T-helper 9 cell (primary cell): ENCODE measurements at places on chromosomes 16 and 17.

DNA sequence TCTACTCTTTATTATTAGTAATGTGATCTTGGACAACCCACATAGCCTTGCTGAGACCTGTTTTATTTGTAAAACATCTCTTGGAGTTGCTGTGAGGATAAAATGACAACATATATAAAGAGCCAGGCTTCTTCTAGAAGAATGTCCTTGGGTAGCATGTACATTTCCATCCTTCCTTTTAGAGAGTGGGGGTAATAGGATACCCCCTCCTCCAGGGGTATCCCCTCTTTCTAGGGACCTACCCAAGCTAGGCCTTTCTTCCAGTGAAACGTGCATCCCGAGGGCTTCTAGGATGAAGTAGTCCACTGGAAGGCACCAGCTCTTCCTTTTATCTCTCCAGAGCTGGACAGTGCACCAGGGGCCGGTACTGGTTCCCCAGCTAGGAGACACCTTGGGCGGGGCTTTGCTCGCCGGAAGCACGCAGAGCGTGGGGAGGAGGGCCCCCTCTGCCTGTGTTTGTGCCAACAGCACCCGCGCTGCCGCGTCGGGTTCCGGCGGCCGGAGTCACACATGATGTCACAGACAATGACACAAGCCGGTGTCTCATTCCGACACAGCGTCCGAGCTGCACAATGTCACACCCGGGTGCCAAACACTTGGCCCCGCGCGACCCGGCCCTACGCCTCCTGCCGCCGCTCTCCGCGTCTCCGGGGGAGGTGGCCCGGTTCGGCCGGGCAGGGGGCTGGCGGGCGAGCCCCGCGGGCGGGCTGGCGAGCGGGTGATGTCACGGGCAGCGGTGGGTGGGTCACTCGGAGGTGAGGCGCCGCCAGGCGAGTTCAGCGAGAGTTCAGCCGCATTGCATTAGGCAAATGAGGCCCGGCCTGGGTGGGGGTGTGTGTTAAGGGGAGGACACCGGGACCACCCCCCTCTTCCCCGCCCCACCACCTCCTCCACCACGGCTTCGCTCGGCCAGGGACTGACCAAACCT lies 23.4 kb downstream of the GJD3 start:
- peak; percentile 82 for DNase-seq

DNA sequence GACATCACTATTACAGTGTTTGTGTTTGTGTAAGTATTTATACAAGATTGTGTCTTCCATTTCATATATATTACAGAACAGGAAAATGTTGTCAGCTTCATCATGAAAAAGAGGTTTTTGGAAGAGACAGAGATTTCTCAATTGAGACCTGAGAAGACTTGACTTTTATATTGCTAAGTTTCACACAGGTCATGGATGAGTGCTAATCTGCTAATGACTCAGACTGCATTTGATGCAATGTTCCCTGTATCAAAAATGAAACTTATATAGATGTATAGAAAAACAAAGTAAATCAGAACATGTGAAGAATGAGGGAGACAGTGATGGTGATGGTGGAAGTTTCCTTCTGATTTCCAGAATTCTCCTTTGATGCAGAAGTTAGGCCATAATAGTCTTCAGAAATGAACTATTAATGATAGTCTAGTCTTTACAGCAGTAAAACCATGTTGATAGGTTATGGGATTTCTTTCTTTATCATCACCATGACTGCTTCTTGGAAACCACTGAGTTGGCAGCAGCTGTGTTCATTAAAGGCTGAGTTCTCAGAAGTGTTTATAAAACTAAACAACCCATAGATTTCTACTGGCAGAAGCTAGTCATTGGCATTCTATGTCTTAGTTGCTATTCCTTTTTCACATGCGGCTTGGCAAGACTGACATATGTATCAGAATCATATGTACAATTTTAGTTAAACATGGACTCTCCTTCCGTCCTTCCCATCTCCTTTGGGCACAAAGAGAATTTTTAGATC lies 56.1 kb downstream of the PCTP start:
- no peak for DNase-seq

GRCh38 chr16:52568983-52569690 lies 22.2 kb upstream of the TOX3 start:
- DNase-seq: no peak

GRCh38 chr17:48494335-48494734 lies 36.5 kb downstream of the HOXB1 start:
- DNase-seq: no peak

DNA sequence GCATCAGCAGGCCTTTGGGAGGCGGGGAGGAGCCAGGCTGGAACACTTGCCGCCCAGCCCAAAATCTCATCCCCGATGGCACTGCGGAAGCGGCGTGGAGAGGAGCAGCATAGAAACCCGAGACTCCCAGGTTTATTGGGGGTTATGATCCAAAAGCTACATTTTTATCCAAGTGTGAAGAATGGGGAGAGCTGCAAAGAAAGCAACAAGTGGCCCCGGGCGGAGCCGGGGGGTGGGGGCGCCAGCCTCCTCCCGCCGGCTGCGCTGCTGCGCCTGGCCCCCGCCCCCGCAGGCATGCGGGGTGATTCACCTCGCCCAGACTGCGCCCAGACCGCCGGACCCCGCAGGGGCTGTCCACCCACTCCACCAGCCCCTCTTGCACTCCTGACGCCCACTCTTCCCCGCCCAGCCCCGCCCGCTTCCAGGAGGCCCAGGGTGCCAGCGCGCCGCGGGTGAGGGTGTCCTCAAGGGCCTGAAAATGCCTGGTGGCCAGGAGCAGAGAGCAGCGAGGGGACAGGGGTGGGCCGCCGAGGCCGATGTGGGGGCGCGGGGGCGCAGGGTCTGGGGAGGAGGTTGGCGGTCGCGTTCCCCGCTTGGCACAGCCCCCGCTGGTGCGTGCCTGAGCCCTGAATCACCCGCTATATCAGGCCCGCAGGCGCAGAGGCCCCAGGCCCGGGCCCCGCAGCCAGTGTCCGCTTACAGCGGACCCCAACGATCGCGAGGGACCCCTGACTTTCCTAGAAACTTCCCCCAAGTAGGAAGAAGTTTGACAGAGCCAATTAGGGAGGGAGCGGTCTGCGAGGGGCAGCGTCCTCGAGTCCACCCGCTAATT lies 1.3 kb downstream of the CAVIN1 start:
- no peak for DNase-seq

- no peak for DNase-seq
Observed at GRCh38 chr16:1818873-1819525, 7.6 kb downstream of the HAGH start.

GRCh38 chr17:72600934-72601333 lies 480.1 kb downstream of the SOX9 start:
- no peak for DNase-seq

DNA sequence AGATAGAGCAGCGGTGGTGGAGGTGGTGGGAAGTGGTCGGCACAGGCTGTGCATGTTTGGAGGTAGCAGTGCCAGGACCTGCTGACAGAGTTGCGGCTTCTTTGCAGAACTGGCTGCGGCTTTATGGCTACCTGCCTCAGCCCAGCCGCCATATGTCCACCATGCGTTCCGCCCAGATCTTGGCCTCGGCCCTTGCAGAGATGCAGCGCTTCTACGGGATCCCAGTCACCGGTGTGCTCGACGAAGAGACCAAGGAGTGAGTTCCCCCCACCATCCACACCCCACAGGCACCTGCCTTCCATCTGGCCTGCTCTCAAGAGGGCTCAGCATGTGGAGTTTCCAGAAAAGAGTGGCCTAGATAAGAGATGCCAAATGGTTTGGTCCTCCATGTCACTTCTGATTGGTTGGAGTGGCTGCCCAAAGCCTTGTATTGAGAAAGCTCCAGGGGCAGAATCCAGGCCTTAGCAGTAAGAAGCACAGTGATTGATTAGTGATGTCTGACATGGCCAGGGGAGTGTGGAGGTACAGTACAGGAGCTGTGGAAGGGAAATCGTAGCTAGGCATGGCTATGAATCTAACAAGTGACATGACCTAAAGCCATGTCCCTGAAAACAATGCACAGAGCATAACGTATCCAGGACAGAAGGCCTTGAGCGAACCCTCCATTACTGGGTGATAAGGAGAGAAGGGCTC lies 12.0 kb downstream of the MMP15 start:
- DNase-seq: no peak

GRCh38 chr17:78665952-78666920 lies 89.0 kb upstream of the DNAH17 start:
- DNase-seq: peak; percentile 50

DNA sequence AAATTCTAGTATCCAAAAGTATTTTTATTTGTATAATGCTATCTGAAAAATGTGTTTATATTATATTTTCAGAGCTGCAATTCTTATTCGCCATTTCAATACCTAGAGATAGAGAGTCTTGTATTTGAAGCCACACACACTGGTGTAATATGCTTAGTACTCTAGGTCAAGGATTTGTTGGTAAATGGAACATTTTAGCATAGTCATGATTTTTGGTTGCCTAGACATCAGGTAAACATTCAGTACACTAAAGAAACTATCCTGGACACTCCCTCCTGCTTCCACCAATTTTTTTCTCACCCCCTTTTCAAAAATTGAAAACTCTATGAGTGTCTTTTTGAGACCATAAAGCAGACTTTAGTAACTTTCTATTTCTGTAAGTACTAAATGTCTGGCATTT lies 20.8 kb downstream of the ABHD15 start:
- DNase-seq: no peak

DNA sequence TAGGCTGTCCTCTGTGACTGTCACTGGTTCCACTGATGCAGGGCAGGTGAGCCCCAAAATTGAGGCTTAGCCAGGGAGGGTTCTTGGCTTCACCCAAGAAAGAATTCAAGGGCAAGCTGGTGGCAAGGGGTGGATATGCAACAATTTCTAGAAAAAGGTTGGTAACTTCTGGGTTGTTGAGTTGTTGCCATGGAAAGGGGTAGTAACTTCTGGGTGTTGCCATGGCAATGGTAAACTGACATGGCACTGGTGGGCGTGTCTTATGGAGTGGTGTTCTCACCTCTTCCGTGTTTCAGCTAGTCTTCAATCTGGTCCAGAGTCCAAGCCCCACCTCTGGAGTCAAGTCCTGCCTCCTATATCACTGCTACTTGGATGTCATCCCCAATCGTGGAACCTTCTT lies 9.5 kb upstream of the GUCY2D start:
- no peak for DNase-seq

DNA sequence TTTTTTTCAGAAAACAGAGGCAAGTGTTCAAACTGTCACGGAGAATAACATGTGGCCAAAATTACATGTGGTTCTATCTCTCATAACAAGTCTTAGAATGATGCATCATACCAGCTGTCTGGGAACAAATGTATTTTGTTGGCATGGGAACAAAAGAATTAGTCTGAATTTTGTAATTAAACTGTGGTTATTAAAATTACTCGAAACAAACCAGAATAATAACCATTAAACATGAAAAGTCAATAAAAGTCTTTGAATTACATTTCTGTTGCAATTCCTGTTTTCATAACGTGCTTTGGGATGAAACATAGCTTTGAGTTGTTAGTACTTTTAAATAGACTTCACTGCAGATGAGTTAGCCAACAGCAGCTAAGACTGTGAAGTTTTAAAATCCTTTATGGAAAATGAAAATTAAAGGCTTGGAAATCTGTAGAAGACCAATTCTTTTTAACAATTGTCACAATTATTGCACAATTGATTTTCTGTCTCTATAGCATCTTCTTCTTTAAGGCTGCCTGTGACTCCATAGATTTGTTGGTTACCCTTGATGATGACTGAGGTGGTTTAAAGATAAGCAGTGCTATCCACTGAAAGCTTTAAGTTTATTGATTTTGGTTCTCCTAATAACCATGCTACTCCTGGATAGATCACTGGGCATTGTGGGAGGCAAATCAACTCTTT lies 117.9 kb upstream of the AXIN2 start:
- DNase-seq: no peak

DNA sequence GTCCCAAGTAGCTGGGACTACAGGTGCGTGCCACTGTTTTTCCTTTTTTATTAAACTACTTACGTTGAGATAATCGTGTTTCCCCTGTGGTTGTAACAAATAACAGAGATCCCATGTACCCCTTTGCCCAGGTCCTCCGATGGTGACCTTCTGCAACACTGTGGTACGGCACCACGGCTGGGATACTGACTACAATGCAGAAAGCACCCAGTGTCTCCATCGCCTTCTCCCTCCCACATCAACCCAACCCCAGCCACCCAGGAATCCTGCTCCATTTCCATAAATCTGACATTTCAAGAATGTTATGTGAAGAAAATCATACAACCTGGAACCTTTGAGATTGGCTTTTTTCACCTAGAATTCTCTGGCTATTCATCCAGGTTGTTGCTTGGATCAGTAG lies 22.1 kb downstream of the MPRIP start:
- no peak for DNase-seq

- no peak for DNase-seq
Observed at GRCh38 chr17:44940768-44941167, 6.8 kb downstream of the KIF18B start.

DNA sequence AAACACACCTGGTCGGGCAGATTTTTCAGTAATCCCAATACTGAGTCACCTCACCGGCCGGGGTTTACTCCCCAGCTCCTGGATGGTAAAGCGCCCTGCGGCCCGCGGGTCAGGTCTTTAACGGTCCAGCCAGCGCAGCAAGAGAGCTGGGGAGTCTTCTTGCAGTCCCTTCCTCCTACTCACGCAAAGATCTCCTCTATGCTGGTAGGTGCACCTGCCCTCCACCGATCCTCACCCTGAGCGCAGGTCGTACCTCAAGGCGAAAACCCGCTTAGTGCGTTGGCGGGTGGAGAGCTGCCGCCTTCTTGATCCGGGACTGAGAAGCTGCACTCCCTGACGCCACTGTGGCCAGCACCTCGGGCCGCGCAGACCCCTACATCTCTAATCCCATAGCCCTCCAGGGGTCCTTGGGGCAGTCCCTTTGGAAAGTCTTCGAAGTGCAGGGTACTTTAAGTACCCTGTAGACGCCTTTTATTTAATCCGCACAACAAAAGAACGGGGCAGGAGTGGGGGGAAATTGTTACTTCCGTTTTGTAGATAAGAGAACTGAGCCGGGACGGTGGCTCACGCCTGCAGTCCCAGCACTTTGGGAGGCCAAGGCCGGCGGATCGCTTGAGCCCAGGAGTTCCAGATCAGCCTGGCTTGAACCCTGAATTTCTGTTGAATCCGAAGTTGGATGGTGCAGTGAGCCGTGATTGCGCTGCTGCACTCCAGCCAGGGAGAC lies 10.4 kb upstream of the HOXB13 start:
- no peak for DNase-seq

- DNase-seq: no peak
Observed at GRCh38 chr16:82439678-82440293, 187.0 kb upstream of the CDH13 start.

GRCh38 chr17:9666461-9667050 lies 21.2 kb downstream of the USP43 start:
- no peak for DNase-seq

- DNase-seq: no peak
Observed at GRCh38 chr17:79978548-79978855, 57.2 kb downstream of the TBC1D16 start.

GRCh38 chr16:31877876-31878642 lies 4.5 kb downstream of the ZNF267 start:
- DNase-seq: no peak

DNA sequence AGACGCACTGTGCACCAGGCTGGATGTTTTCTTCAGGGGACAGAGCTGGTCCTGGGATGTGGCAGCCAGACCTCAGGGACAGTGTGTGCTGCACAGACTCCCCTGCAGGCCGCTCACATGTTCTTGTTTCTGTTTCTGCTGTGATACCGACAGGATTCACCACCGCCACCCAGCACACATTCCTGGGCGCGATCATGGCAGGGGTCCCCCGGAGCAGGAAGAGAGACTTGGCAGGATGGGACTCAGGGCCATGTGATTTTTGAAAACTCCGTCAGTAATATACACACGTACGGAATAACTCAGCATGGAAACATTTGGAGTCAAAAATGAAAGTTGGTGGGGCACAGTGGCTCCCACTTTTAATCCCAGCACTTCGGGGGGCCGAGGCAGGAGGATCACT lies 79.0 kb downstream of the HAPSTR1 start:
- no peak for DNase-seq

- DNase-seq: no peak
Observed at GRCh38 chr16:29878172-29878571, 15.1 kb upstream of the CDIPT start.
